AG09309 (cell line): ENCODE measurements at places on chromosomes 2 and 18.

GRCh38 chr2:146366276-146366675 lies 1478.6 kb upstream of the ACVR2A start:
- no peak for DNase-seq

GRCh38 chr2:2879781-2880180 lies 497.8 kb downstream of the EIPR1 start:
- no peak for DNase-seq

- DNase-seq, result no peak
Measured at GRCh38 chr18:55307505-55307904, 280.5 kb downstream of the TCF4 start.

GRCh38 chr2:51534166-51534565 lies 502.2 kb upstream of the NRXN1 start:
- no peak for DNase-seq

GRCh38 chr2:150462770-150463169 lies 24.7 kb downstream of the RND3 start:
- no peak for DNase-seq

DNA sequence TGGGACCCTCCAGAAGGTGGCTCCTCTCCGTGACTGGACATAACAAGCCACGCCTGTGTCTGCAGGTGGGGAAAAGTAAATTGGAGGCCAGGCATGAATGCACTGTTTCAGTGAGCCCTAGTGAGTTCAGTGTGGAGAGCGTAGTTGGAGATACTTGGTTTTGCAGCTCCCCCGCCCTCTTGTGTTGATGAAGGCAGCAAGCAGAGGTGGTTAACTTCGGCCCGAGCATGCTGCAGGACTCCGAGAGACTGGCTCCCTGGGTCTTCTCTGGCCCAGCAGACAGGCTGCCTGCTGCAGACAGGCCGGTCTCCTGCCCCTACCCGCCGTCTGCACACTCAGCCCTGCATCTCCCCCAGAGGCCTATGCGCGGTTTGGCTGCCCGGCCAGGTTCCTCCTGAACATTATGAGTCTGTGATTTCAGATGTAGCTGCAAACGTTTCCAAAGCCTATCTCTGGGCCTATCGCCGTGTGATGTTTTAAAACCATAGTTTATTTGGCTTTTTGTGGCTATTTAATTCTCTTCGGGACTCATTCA lies 102.4 kb downstream of the LDLRAD4 start:
- DNase-seq, result no peak

DNA sequence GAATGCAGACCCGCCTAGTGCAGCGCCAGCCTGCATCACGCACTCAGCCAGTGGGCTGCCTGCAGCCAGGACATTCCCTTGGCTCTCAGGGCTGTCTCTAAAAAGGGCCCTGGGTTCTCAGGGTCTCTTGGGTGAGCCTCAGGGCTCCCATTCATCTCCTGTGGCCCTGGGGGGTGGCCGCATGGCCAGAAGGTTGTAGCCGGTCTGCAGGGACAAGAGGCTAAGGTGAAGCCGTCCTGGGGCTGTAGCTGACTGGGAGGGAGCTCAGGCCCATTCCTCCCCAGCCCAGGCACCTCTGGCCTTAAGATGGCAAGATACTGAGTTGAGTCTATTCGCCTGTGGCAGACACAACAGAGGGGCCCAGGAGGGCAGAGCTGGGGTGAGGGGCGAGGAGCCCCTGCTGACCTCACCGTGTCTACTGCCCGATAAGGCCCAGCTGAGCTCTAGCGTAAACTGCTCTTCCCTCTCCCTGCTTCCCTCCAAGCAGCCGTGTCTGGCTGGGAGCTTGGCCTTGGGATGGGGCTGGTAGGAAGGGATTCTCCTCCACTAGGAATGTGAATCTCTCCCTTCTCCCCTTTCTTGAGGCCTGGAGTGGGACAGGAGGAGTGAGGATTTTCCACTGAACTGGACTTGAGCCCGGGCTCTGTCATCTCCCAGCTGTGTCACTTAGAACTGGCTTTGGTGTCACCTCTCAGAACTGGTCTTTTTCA lies 37.9 kb downstream of the INHBB start:
- DNase-seq, result no peak

GRCh38 chr18:13566941-13567746 lies 159.2 kb downstream of the FAM210A start:
- DNase-seq, result no peak

GRCh38 chr18:35337286-35337685 lies 6.9 kb downstream of the ZNF24 start:
- DNase-seq, result no peak

GRCh38 chr2:27351802-27352598 lies 4.6 kb downstream of the GTF3C2 start:
- no peak for DNase-seq

- no peak for DNase-seq
Measured at GRCh38 chr2:23241121-23241520, 143.9 kb upstream of the KLHL29 start.

GRCh38 chr2:229852565-229852964 lies 69.2 kb downstream of the TRIP12 start:
- DNase-seq, result no peak

DNA sequence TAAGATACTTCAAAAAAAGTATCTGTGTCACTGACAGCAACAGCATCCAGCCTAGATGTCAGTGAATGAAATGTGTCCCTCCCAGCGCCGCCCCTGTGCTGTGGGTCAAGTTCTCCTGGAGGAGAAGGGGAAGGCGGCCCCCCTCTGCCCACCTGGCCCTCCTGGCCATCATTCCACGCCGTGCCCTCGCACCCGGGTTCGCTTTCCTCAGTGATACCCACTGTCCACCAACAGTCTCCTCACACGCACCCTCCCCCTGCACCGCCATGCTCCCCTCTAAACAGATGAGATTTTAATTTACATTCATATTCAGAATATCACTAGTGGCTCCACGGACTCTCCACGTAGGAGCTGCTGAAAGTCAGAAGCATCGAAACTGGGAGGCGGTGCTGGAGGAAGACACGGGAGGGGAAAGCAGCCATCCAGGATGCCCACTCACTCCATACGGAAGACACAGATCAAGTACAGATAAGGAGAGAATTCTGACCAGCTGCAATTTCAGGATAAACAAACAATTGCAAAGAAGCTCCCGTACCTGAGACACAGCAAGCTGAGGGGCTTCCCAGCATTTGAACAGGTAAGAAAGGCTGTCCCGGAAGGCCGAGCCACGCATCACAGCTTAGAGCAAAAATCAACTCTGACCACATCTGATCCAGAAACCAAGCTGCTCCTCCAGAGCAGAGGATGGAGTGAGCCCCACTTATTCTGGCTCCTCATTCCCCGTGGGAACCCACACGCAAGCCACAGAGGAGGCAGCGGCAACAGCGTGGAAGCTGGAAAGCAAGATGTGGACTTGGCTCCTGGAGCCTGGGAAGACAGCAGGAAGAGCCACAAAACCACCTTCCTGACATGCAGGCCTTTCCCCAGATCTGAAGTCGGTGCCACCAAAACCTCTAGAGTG lies 49.7 kb downstream of the PXDN start:
- no peak for DNase-seq

- DNase-seq, result no peak
Measured at GRCh38 chr2:62662554-62662953, 43.0 kb upstream of the EHBP1 start.

DNA sequence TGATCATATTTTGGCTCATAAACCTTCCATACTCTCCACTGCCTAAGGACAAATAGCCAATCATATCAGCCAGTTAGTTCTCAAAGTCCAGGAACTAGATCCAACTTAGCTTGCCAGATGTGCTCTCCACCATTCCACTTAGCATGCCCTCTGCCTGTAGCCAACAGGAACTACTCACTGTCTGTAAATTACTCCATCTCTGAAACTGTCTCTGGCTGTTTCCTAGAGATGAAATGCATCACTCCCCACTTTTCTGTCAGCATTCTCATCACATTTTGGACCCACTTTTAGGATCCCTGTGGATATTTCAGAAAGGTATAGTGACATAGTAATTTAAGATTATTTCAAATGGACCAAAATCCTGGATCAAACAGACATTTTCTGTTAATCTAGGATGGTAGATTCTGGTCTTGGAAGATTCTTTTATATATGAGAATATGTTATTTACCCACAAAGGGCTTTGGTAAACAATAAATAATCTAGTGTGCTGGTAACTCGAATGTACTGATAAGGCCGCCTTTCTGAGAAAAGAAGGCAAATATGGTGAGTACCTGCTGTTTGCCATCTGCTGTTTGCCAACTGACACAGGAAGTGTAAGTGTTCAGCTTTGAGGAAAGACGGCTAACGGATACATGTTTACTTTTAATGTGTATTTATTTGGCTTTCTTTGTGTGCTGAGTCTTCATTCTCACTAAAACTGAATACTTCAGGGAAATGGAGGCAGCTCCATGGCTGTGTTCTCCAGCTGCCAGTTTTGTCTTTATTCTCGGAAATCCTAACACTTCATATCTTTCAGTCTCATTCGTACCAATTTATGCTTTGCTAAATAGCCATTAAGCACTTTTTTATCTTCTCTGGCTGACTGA lies 79.5 kb downstream of the EVA1A start:
- DNase-seq, result no peak

GRCh38 chr2:3480352-3481010 lies 38.9 kb downstream of the ADI1 start:
- DNase-seq, result no peak
